ENCODE measurements at places on chromosomes 1 and 21.

DNA sequence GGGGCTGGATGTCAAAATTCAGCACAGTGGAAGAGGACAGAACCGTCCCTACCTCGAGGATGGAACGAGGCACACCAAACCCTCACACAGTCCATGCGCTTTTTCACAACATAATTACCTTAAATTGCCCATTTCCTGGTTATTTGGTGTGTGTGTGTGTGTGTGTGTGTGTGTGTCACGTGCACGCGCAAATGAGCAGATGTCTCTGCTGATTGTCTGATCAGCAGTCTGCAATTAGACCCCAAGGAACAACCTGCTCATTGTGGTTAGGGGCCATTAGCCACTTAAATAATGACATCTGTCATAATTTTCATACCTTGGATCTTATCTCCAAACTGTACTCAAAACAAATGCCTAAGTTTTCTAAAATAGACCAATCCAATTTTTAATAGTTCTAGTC is 23.2 kb downstream of the AVPR1B start:
- no peak for DNase-seq

- no peak for DNase-seq
Observed at GRCh38 chr1:152186556-152187285, 27.7 kb upstream of the RPTN start.

- no peak for DNase-seq
Observed at GRCh38 chr1:153770797-153771196, 4.4 kb upstream of the SLC27A3 start.

GRCh38 chr1:11417162-11417561 is 61.8 kb upstream of the DISP3 start:
- no peak for DNase-seq

- DNase-seq = no peak
Observed at GRCh38 chr1:64363111-64363510, 106.8 kb upstream of the CACHD1 start.

DNA sequence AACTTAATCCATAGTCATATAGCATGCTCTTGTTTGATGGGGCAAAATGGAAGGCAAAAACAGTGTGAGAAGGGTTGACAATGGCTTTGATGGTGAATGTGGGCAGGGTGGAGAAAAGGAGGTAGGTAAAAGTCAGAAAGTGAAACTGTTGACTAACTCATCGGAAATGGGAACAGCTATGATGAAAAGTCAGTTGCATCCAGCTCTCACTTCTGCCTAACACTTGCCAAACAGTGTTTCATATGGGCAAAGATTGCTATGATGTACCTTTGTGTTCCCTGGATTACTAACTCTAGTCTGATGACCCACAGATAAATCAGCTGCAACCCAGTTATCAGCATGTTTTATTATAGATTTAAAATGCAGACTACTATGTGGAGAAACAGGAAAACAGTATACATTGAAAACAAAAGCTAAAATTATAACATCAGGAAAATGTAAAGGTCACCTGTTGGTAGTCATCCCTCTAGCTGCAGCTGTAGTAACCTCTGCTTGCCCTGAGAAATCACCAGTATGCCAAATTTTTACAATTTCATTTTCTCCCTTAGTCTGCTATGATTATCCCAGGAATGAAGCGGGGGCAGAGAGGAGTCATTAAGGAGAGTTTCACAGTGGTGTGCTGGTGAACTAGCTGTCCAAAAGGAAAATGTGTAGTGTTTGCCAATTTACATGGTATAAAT is 11.7 kb downstream of the TNFSF18 start:
- DNase-seq = no peak

DNA sequence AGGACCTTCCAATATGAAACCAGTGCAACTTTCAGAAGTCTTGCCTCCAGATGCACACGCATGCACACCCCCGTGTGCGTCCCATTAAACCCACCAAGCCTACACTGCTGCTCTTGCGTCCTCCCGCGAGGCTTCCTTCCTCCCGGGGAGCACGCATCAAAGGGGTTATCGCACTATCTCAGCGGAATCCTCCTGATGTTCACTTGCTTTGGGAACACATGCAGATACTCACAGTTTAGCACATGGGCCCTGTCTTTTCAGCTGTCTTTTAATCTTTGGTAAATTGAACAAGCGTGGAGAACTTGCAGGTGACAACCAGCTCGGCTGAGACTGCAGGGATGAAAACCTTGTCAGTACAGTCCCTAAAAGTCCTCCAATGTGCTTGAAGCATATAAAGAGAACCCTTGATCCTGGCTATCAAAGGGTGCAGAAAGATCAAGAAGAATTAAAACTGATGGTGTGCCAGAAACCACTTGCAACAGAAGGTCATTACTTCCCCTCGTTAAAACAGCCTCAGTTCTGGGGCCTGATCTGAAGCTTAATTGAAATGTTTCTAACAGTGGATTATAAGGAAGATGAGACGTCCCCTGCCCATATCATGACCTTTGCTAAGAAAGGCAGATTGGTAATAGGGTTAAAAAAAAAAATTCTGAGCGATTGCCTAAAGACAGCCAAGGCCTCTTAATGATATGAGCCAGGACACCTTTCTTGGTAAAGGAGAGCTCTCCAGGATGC is 149.4 kb upstream of the LMO4 start:
- no peak for DNase-seq

GRCh38 chr1:10692401-10693021 is 103.9 kb downstream of the CASZ1 start:
- peak; percentile 30 for DNase-seq

GRCh38 chr1:92907949-92908684 is 53.1 kb downstream of the DIPK1A start:
- DNase-seq = peak; percentile 59

DNA sequence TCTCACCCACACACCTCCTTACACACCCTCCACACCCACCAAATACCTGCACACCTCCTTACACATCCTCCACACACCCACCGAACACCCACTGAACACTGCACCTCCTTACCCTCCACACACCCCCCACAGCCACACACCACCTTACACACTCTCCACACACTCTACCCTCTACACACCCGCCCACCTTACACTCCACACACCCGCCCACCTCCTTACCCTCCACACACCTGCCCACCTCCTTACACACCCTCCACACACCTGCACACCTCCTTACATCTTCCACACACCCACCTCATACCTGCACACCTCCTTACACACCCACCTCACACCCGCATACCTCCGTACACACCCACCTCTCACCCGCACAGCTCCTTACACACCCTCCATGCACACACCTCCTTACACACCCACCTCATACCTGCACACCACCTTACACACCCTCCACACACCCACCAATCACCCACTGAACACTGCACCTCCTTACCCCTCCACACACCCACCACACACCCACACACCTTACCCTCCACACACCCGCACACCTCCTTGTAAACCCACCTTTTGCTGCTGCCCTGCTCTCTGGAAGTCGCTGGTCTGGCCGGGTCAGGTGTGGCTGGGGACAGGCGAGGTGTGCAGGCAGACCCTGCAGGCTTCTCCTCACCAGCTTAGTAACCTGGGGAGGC is 38.5 kb downstream of the COQ8A start:
- DNase-seq = no peak

DNA sequence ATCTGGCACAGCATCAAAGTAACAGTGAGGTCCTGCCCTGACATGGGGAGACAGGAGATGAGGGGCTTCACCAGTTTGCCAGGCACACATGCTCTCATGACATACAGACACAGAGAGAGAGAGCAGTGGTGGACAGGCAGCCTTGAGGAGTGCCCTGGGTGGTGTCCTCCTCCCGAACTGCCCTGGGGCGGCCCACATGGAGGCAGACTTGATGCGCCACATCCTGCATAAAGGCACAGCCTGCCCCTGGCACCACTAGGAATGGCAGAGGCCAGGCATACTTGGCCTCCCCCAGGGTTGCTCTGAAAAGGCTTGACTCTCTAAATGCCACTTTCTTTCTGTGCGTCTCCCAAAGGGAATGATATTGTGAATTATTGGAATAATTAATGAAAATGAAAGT is 67.5 kb downstream of the SPAG17 start:
- DNase-seq = no peak

DNA sequence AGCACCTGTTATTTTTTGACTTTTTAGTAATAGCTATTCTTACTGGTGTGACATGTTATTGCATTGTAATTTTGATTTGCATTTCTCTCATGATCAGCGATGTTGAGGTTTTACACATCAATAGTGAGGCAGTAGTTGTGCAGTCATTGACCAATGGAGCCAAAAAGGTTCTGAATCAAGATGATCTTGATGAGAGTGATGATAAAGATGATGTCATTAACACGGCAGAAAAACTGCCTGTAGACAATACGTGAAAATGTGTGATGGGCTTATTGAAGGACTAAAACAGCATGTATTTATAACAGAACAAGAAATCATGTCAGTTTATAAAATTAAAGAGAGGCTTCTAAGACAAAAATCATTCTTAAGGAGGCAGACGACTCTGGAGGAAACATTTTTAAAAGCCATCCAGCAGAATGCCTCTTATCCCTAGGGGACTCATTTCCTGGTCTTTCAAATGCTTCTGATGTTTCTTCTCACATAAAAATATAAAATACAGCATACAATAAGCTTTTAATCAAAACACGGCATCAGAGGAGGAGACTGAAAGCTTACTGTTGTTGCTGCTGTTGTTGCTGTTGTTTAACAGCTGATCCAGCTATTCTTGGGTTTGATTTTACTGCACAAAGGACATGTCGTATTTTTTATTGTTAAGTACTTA is 400.3 kb downstream of the LTN1 start:
- no peak for DNase-seq

- no peak for DNase-seq
Observed at GRCh38 chr1:246320286-246320685, 186.8 kb downstream of the SMYD3 start.

DNA sequence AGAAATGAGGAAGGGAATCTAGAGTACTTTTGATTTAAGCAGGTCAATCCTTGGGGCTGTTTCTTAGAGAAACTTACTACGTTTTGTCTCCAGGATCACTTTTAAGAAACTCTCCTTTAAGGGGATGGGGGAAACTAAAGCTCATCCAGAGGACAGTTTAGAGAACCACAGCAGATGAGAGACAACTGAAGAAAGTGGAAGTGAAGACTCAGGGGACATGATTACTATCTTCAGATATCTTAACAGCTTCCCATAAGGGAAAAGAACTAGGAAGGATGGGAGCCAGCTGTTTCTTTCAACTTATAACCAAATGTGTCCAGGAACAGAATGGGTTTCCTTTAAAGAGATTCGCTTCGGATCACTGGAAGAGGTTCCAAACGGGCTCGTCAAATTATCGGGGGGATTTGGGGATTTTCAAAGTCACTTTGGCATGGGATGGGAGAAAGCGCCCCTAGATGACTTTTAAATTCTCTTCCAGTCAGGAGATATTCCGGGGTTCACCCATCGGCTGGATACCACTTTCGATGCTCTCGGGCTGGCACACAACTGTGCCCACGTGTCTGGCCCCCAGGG is 1.2 kb downstream of the SCMH1 start:
- no peak for DNase-seq

DNA sequence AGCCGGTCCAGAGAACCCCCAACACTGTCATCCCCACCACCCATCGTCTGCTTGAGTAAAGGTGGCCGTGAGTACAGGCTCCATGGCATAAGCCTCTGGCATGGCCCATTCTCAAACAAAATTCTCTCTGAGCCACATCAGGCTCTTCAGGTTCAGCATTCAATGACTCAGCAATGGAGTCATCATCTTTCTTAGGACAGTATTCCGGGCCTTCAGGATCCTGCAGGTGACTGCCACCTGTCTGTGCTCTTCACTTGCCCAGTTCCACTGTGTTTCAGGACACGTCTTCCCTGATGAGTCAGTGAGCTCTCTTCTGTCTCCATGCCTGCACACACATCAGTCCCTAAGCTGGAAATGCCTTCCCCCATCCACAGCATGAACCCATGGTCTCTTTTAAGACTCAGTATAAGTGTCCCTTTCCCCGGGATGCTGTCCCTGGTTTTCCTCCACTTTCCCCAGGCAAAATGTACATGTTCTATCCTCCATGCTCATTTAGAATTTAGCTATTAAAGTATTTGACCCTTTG is 81.1 kb upstream of the FGGY start:
- no peak for DNase-seq
